ENCODE measurements at places on chromosomes 7 and 10.

DNA sequence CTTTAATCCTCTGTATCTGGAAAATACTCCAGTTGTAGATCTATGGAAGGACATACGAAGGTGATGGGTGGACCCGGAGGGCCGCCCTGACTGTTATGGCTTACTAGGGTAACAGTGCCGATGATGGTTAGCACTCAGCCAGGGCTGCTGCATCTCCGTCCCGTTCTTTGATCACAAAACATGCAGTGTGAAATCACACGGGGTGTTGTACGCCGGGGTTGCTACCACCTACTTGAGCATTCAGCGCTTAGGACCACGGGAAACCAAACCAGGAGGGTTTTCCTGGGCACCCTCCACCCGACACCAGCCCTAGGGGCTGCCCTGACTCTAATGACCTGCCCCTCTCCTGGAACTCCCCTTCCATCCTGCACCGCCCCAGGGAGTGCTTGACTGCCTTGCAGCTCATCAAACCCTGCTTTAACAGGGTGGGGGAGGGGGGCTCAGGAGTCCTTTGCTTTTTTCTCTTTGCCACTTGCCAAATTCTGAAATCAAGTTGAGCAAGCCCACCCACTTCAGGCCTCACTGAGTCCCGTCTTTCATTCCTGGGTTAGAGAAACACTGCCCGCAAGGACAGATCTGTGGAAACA, 20.4 kb downstream of the ZNF775 start:
- no peak for DNase-seq

DNA sequence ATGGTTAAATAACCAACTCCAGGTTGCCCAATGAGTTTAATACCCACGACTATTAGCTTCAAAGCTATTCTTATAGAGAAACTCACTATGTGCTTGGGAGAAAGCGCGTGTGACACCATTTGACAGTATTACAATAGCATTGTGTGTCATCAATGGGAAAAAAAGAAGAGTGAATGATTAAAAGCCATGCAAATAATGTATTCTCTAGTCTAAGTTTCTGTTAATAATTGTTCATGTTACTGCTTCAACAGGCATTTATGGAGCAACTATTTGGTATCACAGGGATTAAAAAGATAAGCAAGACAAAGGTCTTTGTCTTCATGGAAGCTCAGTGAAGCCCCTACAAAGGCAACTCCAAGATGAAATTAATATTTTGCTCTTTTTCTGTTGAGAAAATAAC, 47.2 kb downstream of the CAV1 start:
- DNase-seq = no peak

GRCh38 chr10:62390497-62391176, 16.5 kb downstream of the ZNF365 start:
- DNase-seq = no peak

GRCh38 chr10:72092171-72092924, 4.0 kb upstream of the SPOCK2 start:
- DNase-seq = no peak

GRCh38 chr7:45889367-45890067, 1.2 kb downstream of the IGFBP1 start:
- no peak for DNase-seq

DNA sequence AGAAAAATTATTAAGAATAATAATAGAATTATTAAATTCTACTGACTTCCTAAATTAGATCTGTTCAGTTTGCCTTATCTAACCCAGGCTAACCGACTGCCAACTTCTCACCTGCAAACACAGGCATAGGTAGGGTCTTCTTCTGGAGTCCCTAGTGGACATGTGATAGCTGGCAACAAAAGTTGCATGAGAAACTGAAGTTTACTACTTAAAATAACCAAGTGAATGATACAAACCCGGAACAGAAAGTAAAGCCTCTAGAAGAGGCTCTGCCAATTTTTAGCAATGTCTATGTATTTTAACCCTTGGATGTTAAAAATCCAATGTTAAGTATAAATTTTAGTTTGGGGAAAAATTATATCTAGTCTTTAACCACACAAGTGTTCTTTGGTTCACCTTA, 37.6 kb downstream of the NDUFB2 start:
- DNase-seq = no peak

GRCh38 chr10:14836208-14836607, 1.6 kb downstream of the CDNF start:
- no peak for DNase-seq

GRCh38 chr7:143980746-143981510, 19.2 kb upstream of the OR6B1 start:
- no peak for DNase-seq

GRCh38 chr7:80517282-80517747, 5.5 kb upstream of the GNAT3 start:
- no peak for DNase-seq

GRCh38 chr10:60461688-60462087, 72.0 kb upstream of the ANK3 start:
- no peak for DNase-seq

DNA sequence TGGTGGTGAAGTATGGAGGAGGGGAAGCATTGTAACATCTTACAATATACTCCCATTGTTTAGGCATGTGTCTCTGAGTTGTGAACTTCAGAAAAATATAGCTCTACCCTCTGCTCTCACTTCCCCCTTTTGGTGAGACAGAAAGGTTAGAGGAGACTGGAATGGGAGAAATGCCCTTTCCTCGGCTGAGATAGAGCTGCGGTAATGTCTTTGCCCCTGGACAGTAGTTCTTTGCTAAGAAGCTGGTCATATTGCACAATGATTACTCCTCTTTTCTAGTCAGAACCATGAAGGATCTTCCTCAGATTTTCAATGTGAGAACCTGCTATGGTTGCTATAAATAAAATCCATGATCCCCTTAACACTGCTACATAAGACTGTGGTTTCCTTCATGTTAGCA, 171.0 kb downstream of the SEM1 start:
- DNase-seq = no peak

DNA sequence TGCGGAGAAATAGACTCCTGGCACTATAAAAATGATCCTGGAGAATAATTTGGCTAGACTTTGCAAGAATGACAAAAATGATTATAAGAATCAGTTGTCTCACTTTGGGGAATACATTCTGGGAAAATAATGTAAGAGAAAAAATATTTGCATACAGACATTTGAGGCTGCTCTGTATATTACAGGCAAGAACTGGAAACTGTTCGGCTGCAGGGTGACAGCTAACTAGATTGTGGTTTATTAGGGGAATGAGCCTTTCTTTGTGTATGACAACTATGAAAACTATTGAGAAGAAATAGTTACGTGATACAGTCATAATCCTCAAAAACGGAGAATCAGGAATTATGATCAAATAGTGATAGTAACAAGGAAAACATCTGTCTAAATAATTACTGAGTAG, 8.6 kb downstream of the TRIM56 start:
- no peak for DNase-seq

DNA sequence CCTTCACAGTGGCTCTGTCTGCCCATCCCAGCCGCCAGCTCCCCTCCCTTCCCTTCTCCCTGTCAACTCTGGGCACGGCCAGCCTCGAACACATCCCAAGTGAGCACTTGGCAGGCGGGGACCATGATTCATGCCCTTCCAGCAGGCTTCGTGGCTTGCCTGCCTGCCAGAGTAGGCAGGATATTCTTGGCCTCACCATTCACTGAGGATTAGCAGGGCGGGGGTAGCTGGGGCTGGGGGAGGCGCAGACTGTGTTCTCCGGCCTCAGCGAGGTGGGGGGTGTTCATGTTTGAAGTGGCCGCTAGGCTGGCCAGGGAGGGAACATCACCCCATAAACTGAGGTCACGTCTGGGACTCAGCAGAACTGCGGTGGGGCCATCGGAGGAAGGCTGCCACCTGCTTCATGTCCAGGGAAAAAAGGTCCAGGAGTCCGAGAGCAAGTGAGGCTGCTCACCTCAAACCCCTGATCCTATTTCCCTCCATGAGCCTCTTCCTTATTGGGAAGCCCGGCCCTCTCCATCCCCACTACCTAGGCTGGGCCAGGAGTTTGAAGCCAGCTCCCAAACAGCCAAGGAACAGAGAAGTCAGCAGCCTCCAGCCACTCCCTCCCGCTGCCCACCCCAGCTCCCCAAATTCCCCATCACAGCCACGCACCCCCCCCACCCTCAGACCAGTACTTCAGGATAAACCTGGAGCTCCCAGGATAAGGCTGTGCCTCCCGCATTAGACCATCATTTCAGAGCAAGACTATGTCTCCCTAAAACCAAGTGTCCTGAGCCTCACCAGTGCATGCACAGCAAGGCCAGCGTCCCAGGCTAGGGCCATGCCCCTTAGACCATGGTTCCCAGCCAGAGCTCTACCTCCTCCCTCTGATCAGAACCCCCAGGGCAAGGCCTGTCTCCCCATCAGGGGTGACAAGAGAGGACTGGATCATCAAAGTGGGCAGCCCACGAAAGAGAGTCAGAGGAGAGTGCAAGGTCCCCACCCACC, 42.8 kb upstream of the RABGEF1 start:
- no peak for DNase-seq

GRCh38 chr10:12961416-12962205, 39.9 kb downstream of the CCDC3 start:
- no peak for DNase-seq

DNA sequence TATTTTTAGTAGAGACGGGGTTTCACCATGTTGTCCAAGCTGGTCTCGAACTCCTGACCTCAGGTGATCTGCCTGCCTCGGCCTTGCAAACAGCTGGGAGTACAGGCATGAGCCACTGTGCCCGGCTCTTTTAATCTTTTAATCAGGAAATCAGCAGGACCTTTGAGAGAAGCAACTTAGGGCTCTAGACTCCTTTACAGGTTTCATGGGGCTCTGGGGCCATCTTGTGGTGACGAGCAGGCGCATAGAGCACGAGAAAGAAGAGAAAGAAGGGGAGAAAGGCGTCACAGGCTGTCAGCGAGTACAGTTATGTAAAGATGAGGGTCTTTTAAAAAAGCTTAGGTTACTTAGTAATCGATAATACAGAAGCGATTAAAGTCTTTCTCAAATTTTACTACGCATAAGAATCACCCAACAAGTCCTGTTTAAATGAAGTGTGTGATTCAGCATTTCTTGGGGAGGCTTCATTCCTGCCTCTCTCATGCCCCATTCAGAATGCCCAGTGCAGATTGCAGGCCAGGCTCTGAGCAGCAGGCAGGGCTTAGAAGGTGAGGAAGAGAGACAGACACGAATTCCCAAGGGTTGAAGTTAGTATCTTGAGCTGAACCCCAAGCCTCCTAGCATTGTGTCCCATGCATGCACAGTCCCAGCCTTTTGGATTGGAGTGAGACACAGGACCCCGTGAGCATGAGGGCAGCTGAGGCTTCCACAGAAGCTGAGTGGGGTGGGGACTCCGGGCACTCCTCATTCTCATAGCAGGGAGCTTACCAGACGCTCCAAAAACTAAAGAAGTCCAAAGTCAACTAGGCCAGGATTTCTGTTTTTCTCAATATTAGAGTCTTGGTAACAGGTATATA, 23.6 kb upstream of the PFKP start:
- DNase-seq = peak; percentile 67

DNA sequence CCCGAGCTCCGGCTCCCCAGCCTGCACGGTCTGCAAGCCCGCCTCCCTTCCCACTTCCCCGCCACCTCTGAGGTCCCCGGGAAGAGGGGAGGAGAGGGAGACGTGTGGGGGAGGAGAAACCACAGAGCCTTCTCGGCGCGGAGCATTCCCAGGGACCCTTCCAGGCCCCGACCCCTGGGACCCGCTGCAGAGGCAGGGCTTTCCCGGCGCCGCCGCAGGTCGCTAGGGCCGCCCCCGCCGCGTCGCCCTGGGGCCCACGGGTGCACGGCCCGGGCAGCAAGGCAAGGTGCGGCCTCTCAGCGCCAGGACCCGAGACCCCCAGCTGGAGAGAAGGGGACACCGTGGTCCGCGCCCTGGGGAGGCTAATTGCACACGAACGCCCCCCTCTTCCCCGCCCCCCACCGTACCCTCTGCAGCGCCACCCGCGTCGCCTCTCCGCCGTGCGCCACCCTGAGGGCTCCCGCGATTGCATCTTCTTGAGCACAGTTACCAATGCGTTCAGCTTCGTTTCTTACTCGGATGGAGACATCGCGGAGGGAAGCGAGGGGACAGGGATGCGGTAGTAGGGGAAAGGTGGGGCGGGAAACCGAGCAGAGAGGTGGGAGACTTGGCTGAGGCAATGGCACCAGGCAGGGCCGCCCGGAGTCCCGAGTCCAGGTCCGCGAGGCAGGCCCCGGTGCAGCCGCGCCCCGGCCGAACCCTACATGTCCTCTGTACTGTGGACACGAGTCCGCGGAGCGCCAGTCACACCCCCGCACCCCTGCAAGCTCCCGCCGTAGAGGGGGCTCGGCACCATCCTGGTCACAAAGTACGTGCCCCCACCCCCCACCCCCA, 28.9 kb downstream of the SKIDA1 start:
- DNase-seq = peak; percentile 65

- DNase-seq = no peak
Observed at GRCh38 chr10:96656198-96656577, 64.1 kb downstream of the PIK3AP1 start.

- no peak for DNase-seq
Observed at GRCh38 chr10:97428572-97428981, 2.6 kb downstream of the PGAM1 start.

DNA sequence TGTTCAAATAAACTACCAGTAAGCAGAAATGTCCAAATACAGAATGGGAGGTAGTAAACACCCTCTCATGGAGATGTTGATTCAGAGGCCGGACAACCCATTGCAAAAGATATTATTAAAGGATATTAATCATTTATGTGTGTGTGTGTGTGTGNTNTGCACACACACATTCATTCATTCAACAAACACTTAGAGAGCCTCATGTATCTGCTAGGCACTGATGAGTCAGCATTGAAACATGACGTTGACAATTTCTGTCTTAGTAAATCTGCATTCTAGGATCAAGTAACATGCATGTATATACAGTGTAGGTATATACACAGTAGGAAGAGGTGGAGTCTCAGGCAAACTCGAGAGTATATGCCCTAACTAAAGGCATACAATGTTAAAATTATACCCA, 187.0 kb downstream of the ZNF365 start:
- no peak for DNase-seq

- peak; percentile 94 for DNase-seq
Observed at GRCh38 chr7:29289156-29290021, 94.8 kb downstream of the CHN2 start.

- no peak for DNase-seq
Observed at GRCh38 chr10:5365928-5366327, 1.2 kb downstream of the UCN3 start.

DNA sequence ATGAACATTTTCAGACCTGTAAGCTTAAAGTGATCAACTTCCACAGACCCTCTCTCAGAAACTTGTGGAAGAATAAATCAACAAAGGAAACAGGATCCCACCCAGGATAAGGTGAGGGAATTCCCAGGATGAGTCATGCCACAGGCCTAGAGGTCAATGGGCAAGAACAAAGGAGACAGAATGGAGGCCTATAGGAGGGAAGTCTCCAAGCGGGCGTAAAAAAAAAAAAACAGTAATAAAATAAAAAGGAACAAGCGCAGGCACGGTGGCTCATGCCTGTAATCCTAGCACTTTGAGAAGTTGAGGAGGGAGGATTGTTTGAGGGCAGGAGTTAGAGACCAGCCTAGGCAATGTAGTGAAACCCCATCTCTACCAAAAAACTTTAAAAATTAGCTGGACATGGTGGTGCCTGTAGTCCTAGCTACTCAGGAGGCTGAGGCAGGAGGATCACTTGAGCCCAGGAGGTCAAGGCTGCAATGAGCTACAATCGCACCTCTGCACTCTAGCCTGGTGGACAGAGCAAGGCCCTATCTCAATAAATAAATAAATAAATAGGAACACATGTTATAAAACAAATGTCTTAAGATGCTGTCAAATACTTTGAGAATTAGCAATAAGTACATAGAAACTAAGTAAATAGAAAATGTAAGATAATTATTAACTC, 8.4 kb downstream of the SORBS1 start:
- no peak for DNase-seq

- no peak for DNase-seq
Observed at GRCh38 chr10:116588995-116589394, 1.8 kb upstream of the PNLIPRP1 start.
